ENCODE measurements at places on chromosomes 11 and 22. TPM values are rescaled to one million over a fixed set of nuclear protein-coding genes. Genes with fewer than 3 reads are reported as not detected.

DNA sequence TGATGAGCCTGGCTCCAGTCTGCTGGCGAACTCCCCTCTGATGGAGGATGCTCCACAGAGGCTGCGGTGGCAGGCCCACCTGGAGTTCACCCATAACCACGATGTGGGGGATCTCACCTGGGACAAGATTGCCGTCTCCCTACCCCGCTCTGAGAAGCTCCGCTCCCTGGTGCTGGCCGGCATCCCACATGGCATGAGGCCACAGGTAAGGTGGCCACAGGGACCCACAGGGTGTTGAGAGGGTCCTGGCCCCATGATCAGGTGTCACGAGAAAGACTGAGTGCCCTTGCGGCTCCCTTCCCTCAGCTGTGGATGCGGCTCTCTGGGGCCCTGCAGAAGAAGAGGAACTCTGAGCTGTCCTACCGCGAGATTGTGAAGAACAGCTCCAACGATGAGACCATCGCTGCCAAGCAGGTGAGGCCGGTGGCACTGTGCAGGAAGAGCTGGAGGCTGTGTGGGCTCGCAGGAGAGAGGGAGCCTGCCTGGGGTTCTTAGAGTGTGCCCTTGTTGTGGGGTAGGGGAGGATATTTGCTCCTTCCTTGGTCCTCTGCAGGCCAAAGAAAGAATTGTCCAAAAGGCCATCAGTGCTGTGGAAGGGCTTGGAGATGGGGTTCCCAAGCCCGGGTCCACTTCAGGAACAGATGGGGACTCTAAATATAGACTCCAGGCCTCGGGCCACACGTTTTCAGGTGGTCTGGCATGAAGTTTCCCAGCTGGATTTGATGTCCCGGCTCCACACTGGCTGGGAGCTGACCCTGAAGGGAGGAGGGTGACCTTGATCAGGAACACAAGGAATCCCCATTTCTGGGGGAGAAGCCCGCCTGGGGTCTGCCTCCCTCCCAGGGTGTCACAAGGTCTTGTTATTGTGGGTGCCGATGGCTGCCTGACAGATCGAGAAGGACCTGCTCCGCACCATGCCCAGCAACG lies 34.1 kb downstream of the SGSM3 start:
- H3K27ac ChIP-seq, result no peak overlapping the region
- H3K36me3 ChIP-seq, result peaks cover 61% of the 10 kb centered on the region
- no peaks in the 10 kb centered on the region for H3K27me3 ChIP-seq
- DNase-seq, result no peak
- H3K4me3 ChIP-seq, result no peak overlapping the region
- H3K4me1 ChIP-seq, result no peaks in the 10 kb centered on the region

- no peaks in the 10 kb centered on the region for H3K27me3 ChIP-seq
- H3K4me3 ChIP-seq, result no peak overlapping the region
- DNase-seq, result no peak
- H3K4me1 ChIP-seq, result no peaks in the 10 kb centered on the region
- H3K27ac ChIP-seq, result no peak overlapping the region
These were observed 2302.2 kb upstream of the RAG2 start for GRCh38 chr11:38900211-38900610.

DNA sequence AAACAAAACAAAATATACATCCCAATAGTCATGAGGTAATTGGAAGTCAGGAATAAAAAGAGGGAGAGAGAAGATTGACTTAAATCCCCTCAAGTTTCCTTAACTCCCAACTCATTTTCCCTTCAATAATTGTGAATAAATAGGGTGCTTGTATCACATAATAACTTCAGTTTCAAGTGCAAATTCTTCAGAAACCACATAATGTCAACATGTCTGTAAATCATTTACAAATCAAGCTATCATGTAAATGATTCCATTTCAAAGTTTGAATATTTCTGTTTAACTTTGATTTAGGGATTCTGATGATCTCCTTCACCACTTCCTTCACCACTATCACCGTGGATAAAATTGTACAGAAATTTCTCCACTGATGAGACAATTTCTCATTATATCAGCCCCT lies 23.2 kb downstream of the CASP5 start:
- no peak overlapping the region for H3K4me3 ChIP-seq
- no peaks in the 10 kb centered on the region for H3K4me1 ChIP-seq
- H3K27ac ChIP-seq, result no peak overlapping the region
- H3K27me3 ChIP-seq, result no peaks in the 10 kb centered on the region
- H3K36me3 ChIP-seq, result no peaks in the 10 kb centered on the region
- DNase-seq, result no peak

- H3K27me3 ChIP-seq, result no peaks in the 10 kb centered on the region
- peaks cover 8% of the 10 kb centered on the region for H3K36me3 ChIP-seq
- no peak overlapping the region for H3K4me3 ChIP-seq
- no peak overlapping the region for H3K27ac ChIP-seq
These were observed 146.2 kb downstream of the CRYBB2 start for GRCh38 chr22:25365491-25366261.

The ACR gene
- not detected for total RNA-seq

DNA sequence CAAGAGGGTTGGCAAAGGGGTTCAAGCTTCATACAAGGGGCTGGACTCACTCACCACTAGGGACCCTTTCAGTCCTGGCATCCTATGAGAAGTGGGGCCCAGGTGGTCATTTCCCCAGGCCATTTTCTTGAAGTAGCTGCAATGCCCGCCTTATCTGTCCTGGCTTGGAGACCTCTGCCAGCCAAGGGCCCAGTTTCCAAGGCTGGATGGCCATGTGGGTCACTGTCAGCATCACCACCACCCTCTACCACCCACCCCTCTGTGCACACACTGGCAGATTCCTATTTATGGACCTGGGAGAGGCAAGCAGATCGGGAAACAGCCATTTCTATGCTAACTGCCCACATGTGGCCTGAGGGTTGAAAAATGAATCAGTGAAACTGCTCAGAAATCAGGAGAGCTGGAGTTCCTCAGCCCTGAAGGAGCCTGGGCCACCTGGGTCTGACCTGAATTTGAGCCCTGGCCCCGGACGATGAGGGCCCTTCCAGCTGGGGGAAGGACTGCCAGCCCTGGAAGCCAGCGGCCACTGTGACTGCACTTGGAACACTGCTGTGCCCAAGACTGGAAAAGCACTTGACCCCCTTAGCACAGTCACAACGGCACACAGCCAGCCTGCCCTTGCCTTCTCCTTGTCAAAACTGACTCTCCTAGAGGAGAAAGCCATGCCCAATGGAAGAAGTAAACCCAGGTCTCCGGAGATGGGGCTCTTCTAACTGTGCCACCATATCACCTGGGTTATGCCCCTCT lies 442.2 kb downstream of the BUD13 start:
- no peak for DNase-seq
- H3K4me3 ChIP-seq, result no peak overlapping the region
- no peak overlapping the region for H3K27ac ChIP-seq
- H3K27me3 ChIP-seq, result no peaks in the 10 kb centered on the region

GRCh38 chr22:20574920-20575353 lies 67.5 kb downstream of the MED15 start:
- H3K36me3 ChIP-seq, result peaks cover 99% of the 10 kb centered on the region
- H3K27ac ChIP-seq, result no peak overlapping the region
- DNase-seq, result no peak
- no peak overlapping the region for H3K4me3 ChIP-seq

GRCh38 chr11:3158131-3158591 lies 6.9 kb downstream of the OSBPL5 start:
- peaks cover 13% of the 10 kb centered on the region for H3K36me3 ChIP-seq
- peaks cover 15% of the 10 kb centered on the region for H3K4me1 ChIP-seq
- H3K4me3 ChIP-seq, result no peak overlapping the region
- no peaks in the 10 kb centered on the region for H3K27me3 ChIP-seq
- DNase-seq, result no peak

Measured in MCF 10A (cell line).